ENCODE measurements at places on chromosomes 4 and X.

GRCh38 chr4:161555689-161556660 is 607.8 kb downstream of the FSTL5 start:
- no peak for DNase-seq

DNA sequence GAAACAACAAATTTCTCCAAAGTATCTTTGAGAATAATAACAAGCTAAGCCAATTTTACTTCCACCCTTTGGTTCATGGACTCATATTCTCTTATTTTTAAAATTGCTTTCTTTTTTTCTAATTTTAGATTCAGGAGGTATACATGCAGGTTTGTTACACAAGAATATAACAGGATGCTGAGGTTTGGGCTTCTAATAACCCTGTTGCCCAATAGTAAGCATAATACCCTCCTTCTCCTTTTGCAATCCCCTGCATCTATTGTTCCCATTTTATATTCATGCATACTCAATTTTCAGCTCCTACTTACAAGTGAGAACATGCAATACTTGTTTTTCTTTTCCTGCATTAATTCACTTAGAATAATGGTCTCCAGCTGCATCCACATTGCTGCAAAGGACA is 202.3 kb upstream of the FSTL5 start:
- DNase-seq, result no peak

DNA sequence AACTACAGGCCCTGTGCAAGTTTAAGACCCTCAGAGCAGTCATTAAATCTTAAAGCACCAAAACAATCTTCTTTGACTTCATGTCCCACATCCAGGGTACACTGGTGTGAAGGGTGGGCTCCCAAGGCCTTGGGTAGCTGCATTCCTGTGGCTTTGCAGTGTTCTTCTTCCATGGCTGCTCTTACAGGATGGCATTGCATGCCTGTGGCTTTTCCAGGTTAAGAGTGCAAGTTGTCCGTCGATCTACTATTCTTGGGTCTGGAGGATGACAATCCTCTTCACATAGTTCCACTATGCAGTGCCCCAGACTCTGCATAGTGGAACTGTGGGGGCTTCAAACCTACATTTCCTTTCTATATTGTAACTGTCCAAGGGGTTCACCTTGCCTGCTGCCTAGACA is 494.5 kb downstream of the CFAP47 start:
- no peak for DNase-seq

- no peak for DNase-seq
Observed at GRCh38 chr4:23360718-23361117, 529.1 kb downstream of the PPARGC1A start.

- no peak for DNase-seq
Observed at GRCh38 chrX:32455704-32456103, 755.6 kb downstream of the DMD start.

GRCh38 chr4:23382879-23383278 is 507.0 kb downstream of the PPARGC1A start:
- DNase-seq, result no peak

DNA sequence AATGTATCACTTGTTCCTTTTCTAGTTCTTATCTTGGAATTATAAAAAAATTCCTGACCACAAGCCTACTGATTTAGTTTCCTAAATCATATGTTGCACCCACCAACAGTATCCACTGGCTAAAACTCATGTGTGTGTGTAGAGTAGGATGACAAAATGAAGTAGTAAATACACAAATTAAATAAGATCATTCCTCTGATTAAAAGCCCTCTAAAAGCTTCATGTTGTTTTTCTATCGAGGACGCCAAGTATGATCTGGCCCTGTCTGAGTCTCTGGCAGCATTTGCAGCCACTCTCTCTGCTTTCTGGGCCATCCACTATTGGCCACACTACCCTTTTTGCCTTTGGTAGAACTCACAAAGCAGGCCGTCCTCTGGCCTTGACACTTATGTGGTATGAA is 183.4 kb downstream of the PACRGL start:
- DNase-seq, result no peak

DNA sequence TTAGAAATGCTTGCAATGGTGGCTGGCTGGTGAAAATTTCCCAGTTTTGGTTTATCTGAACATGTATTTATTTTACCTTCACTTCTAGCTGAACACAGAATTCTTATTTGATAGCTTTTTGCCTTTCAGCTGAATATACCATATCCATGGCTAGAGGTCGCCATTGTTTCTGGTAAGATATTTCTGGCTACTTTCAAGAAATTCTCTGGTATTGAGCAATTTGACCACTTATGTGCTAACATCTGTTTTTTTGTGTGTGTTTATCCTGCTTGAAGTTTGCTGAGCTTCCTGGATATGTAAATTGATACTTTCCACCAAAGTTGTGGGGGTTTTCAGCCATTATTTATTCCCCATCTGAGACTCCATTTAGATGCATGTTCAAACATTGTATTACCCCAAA is 75.4 kb downstream of the FBXW7 start:
- no peak for DNase-seq

GRCh38 chr4:149973181-149973580 is 105.1 kb upstream of the DCLK2 start:
- no peak for DNase-seq

DNA sequence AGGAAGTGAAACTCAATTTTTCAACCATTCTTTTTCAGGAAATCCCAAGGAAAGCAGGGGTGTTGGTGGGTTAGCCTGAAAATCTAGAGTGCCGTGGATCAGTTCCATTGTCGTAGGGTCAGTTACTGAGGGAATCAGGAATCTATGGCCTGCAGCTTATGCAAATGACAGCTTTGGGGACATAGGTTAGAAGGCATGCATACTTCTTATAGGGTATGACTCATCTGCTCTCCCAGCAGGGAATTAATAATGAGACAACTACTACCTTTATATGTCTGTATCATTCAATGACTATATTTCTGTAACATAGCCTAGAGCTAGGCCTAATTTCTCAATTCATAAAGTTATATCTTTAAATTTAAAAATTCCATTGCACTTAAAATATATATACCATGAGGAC is 36.6 kb downstream of the ZNF41 start:
- DNase-seq, result no peak

GRCh38 chrX:153319295-153320046 is 2.1 kb downstream of the PNMA6F start:
- DNase-seq, result no peak

DNA sequence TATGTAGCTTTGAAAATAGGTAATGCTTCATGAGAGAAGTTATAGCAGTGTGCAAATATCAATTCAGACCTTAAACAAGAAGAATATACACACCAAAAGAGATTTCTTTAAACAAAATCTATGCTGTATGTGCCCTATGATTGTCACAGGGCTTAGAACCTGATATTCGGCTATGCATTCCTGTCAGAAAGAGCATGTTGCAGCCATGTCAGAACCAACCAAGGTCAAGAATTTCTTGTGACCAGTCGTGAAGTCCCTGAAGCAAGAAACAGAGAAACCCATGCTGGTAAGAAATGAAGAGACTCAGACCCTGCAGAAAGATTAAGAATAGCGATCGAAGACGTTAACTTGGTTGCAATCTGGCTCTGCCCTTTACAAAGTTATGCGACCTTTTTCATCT is 210.3 kb upstream of the SPIN4 start:
- DNase-seq, result no peak

GRCh38 chr4:157776930-157777528 is 395.8 kb downstream of the GASK1B start:
- no peak for DNase-seq

- no peak for DNase-seq
Observed at GRCh38 chr4:106993827-106994226, 42.3 kb downstream of the DKK2 start.

DNA sequence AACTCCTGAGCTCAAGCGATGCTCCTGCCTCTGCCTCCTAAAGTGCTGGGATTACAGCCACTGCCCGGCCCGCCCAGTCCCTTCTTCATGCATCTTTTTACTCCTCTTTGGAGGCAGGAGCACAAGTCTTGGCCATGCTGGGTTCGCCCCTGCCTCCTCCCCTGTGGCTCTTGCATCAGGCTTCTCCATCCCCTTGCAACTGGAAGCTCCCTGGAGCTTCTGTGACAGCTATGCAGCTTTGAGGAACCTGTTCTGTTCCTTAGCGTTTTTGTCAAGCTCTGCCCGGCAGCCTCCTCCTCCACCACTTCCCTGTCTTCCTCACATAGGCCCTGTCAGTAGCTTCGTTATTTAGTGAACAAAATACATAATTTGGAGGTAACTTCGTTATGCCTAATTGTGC is 73.9 kb downstream of the PSAPL1 start:
- DNase-seq, result no peak

- DNase-seq, result no peak
Observed at GRCh38 chr4:38654273-38654672, 9.7 kb upstream of the KLF3 start.

DNA sequence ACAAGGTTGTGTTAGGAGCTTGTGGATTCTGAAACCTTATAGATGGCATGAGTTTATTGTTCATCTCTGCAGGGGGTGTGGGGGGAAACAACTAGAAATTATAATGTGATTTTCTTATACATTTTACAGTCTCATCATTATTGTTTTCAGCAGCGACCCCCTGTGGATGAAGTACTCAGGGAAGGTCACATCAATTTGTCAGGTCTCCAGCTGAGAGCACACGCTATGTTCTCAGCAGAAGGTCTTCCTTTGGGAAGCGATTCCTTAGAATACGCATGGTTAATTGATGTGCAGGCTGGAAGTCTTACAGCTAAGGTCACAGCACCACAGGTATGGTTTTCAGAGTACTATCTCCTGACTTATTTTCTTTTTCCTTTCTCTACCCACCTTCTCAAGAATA is 72.2 kb downstream of the BLTP1 start:
- no peak for DNase-seq

Measured in occipital lobe (tissue), 3 donors.